ENCODE measurements at places on chromosomes 6 and 20. TPM values are rescaled to one million over a fixed set of nuclear protein-coding genes. Genes with fewer than 3 reads are reported as not detected.
A peak's percentile ranks its signal among the peaks of the same experiment; 100 is the strongest.

DNA sequence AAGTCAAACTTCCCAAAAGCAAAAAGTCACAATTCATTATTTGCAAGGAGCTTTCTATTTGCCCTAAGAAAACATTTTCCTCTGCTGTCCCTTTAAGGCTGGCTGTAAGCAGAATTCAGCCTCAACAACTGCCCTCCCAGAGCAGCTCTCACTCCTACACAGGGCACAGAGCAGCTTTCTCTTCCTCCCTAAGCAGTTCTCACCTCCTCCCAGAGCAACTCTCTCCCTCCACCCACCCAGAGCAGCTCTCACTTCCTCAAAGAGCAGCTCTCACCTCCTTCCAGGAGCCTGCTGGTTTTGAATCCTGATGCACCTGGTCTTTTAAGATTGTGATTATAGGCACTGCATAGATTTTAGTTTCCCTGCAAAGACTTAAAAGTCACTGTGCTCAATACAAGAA lies 120.6 kb upstream of the TMEM181 start:
- H3K4me3 ChIP-seq, result no peak overlapping the region
- H3K36me3 ChIP-seq, result peaks cover 3% of the 10 kb centered on the region
- H3K4me1 ChIP-seq, result no peaks in the 10 kb centered on the region
- H3K27me3 ChIP-seq, result no peaks in the 10 kb centered on the region
- H3K27ac ChIP-seq, result no peak overlapping the region
- no peak for DNase-seq

DNA sequence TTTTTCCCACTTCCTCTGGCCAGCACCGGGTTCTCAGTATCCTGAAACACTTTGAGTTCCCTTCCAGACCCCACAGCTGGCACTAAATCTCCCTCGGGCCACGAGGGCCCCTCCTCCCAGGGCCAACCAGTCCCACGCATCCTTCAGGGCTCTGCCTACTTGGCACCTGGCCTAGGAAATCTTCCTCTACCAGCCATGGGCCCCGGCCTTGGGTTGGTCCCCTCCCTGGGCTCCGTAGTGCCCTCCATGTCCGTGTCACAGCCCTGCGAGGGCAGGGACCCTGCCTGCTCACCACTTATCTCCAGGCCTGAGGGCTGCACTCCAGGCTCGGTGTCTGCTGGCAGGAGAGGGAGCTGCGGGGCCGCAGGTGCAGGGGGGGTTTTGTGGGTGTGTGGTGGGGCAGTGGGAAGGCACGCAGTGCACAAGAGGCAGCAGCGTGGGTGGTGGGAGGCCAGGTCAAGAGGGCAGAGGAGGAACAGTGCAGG lies 48.8 kb upstream of the CDH22 start:
- no peaks in the 10 kb centered on the region for H3K27me3 ChIP-seq
- H3K4me1 ChIP-seq, result peaks cover 8% of the 10 kb centered on the region
- no peak for DNase-seq
- no peaks in the 10 kb centered on the region for H3K36me3 ChIP-seq
- no peak overlapping the region for H3K4me3 ChIP-seq

- no peak for DNase-seq
- H3K36me3 ChIP-seq, result no peaks in the 10 kb centered on the region
- peaks cover 47% of the 10 kb centered on the region for H3K4me1 ChIP-seq
- peak overlapping the region; percentile 75 for H3K4me3 ChIP-seq
Measured at GRCh38 chr6:75280131-75280855, 4.3 kb downstream of the TMEM30A start.

DNA sequence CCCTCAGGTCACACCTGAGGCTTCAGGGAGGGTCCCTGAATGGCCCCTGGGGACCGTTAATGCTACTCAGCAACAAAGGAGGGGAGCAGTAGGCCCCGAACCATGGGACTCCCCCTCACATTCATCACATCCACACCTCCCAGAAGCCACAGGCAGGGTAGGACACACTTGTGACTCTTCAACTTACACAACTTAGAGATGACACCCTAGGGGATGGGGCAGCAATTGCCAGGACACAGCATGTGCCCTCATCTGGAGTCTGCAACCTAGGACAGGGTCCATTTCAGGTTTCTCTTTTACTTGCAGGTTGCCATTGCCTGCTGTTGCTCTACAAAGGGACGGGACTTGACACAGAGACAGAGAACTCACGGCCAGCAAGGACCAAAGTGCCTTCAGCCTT lies 770 bp downstream of the ULBP3 start:
- H3K27me3 ChIP-seq, result peaks cover 22% of the 10 kb centered on the region
- no peaks in the 10 kb centered on the region for H3K4me1 ChIP-seq
- no peaks in the 10 kb centered on the region for H3K36me3 ChIP-seq
- peak overlapping the region; percentile 59 for H3K4me3 ChIP-seq
- H3K27ac ChIP-seq, result no peak overlapping the region
- no peak for DNase-seq

GRCh38 chr6:138275976-138276375 lies 57.7 kb upstream of the PBOV1 start:
- no peak overlapping the region for H3K27ac ChIP-seq
- peak; percentile 16 for DNase-seq
- no peaks in the 10 kb centered on the region for H3K27me3 ChIP-seq
- no peaks in the 10 kb centered on the region for H3K36me3 ChIP-seq

DNA sequence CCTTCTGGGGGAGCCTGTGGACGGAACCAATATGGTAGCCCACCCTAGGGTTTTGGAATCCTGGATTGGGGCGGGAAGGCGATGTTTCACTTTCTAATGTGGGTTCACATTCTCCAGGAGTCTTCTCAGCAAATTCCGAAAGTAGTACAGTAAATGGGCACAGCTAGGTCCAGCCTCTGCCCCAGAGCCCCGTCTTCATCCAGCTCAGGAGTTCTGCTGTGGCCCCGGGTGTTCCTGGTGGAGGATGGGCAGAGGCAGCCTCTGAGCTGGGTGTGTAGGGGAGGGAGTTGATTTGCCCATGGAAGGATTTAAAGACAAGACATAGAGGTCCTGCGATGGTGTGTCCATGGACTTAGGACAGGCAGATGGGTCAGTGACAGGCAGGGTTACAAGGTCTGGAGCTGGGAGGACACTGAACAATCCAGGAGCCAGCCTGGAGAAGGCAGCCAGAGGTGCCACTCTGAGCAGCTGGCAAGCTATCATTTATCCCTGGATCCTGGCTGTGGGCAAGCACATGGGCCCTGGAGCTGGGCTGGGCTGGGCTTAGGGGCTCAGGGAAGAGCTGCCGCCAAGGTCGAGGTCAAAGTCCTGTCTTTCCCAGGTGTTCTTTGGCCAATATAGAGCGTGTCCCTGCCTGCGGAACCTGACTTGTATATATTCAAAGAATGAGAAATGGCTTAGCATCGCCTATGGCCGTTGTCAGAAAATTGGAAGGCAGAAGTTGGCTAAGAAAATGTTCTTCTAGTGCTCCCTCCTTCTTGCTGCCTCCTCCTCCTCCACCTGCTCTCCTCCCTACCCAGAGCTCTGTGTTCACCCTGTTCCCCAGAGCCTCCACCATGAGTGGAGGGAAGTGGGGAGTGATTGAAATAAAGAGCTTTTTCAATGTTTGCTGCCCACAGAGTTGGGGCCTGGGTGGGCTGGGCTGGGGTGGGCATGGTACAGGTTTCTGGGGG lies 6.7 kb downstream of the CLPSL1 start:
- no peak overlapping the region for H3K4me3 ChIP-seq
- H3K36me3 ChIP-seq, result no peaks in the 10 kb centered on the region
- DNase-seq, result no peak
- no peaks in the 10 kb centered on the region for H3K4me1 ChIP-seq
- H3K27me3 ChIP-seq, result no peaks in the 10 kb centered on the region

GRCh38 chr6:17169291-17169690 lies 67.4 kb downstream of the STMND1 start:
- H3K36me3 ChIP-seq, result no peaks in the 10 kb centered on the region
- DNase-seq, result no peak
- no peak overlapping the region for H3K27ac ChIP-seq
- no peak overlapping the region for H3K4me3 ChIP-seq

GRCh38 chr6:144548536-144548935 lies 263.4 kb downstream of the UTRN start:
- no peaks in the 10 kb centered on the region for H3K4me1 ChIP-seq
- H3K4me3 ChIP-seq, result no peak overlapping the region
- no peak for DNase-seq
- H3K27ac ChIP-seq, result no peak overlapping the region
- H3K36me3 ChIP-seq, result no peaks in the 10 kb centered on the region
- H3K27me3 ChIP-seq, result no peaks in the 10 kb centered on the region

- peak; percentile 89 for DNase-seq
- H3K36me3 ChIP-seq, result no peaks in the 10 kb centered on the region
- peaks cover 21% of the 10 kb centered on the region for H3K4me1 ChIP-seq
- H3K27me3 ChIP-seq, result no peaks in the 10 kb centered on the region
Measured at GRCh38 chr20:45933266-45934045, 1.0 kb upstream of the PCIF1 start.

GRCh38 chr6:24968783-24969182 lies 33.0 kb upstream of the RIPOR2 start:
- no peaks in the 10 kb centered on the region for H3K27me3 ChIP-seq
- no peak for DNase-seq
- no peaks in the 10 kb centered on the region for H3K4me1 ChIP-seq

DNA sequence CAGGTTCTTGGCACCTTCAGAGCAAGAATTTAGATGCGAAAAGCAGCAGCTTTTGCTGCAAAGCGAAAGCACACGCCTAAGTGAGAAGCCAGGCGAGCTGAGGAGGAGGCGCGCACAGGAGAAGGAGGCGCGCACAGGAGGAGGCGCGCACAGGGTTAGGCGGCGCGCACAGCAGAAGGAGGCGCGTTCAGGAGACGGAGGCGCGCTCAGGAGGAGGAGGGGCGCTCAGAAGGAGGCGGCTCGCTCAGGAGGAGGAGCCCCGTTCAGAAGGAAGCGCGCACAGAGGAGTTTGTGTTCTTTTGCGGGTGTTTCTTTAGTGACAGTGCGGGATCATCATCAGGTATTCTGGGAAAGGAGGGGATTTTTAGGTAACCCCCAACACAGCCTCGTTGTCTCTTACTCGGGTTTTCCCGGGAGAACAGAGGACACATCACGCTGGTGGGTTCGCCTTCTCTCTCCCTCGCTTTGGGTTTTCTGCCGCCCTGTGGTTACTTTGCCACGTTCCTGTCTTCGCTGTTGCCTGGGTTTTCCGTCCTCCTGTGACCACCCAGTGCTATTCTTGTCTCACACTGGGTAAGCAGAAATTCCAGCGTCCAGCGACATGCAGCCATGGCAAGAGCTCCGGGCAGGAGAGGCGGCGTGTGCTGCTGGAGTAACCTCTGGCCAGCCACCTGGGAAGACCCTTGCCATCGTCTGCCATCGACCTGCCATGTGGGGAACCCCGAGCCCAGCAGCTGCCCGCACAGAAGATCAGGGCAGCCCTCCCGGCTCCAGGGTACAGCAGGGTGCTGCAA lies 47.0 kb downstream of the WDR27 start:
- H3K4me1 ChIP-seq, result no peaks in the 10 kb centered on the region
- no peaks in the 10 kb centered on the region for H3K36me3 ChIP-seq
- H3K27ac ChIP-seq, result no peak overlapping the region
- DNase-seq, result no peak
- no peaks in the 10 kb centered on the region for H3K27me3 ChIP-seq

GRCh38 chr6:2247664-2248063 lies 2.3 kb upstream of the GMDS start:
- peaks cover 3% of the 10 kb centered on the region for H3K4me1 ChIP-seq
- H3K36me3 ChIP-seq, result no peaks in the 10 kb centered on the region
- H3K4me3 ChIP-seq, result no peak overlapping the region
- DNase-seq, result no peak
- H3K27ac ChIP-seq, result no peak overlapping the region

DNA sequence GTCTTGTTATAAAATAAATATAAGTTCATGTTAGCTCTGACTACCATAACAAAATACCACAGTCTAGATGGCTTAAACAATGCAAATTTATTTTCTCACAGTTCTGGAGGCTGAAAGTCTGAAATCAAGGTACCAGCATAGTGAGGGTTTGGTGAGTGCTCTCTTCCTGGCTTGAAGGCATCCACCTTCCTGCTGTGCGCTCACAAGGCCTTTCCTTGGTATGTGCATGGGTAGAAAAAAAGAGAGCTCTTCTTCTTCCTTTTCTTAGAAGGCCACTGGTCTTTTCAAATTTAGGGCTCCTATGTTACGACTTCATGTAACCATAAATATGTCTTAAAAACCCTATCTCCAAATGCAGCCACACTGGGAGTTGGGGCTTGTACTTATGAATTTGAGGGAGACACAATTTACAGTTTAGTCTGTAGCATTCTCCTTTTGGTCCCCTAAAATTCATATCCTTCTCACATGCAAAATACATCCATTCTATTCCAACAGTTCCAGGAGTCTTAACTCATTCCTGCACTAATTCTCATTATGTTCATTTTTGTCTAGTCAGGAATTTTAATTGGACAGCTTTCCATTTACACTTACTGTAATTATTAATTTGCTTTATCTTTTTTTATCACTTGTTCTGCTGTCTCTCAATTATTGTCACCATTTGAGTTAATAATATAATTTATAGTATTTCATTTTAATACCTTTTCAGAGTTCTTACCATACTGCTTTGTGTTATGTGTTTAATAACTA lies 381.9 kb upstream of the EPHA7 start:
- no peaks in the 10 kb centered on the region for H3K36me3 ChIP-seq
- H3K27ac ChIP-seq, result no peak overlapping the region
- H3K4me3 ChIP-seq, result no peak overlapping the region
- H3K27me3 ChIP-seq, result no peaks in the 10 kb centered on the region
- peak; percentile 21 for DNase-seq

DNA sequence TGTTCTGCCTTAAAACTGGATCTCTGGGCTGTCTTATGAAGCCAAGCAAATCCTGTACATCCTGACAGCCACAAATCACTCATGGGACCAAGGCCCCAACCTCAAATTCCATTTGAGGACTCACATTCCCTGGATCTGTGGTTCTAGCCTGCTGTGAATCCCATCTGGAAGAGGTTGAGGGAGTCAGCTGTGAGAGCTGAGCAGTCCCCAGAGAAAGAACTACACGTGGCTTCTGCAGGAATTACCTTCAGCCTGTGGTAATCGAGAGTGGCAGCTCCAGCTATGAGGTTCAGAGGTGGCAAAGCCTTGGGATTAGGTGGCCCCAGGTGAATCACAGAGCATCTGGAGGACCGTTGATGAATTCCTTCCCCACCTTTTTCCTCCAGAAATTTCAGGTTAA lies 245.2 kb downstream of the SLC24A3 start:
- no peaks in the 10 kb centered on the region for H3K36me3 ChIP-seq
- H3K27me3 ChIP-seq, result no peaks in the 10 kb centered on the region
- no peaks in the 10 kb centered on the region for H3K4me1 ChIP-seq
- DNase-seq, result no peak

DNA sequence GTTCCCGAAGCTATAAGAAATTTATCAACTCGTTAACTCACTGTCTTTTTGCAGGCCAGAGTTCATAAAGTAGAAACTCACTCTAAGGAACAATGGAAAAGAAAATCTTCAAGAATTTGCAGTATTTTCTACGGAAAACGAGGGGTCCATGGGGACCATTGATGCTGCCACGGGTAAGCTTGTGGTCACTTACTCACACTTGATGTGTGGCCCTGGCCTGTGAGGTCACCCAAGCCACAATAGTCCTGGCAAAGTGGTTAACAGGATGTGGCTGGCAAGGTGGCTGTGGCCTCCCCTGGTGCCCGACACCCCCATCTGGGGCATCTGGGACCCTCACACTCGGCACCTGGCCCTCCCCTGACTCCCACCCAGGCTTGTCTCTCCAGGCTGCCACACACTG lies 123.4 kb downstream of the C6orf118 start:
- H3K36me3 ChIP-seq, result no peaks in the 10 kb centered on the region
- no peak overlapping the region for H3K27ac ChIP-seq

The RNF39 gene
- not detected for total RNA-seq

The ANKEF1 gene
- 8.3 TPM for total RNA-seq

The SLC22A1 gene
- 0.22 TPM for total RNA-seq

The PCED1A gene
- 14.6 TPM for total RNA-seq

The TLDC2 gene
- total RNA-seq, result 3.8 TPM

The DOK5 gene
- 3.1 TPM for total RNA-seq

The CNKSR3 gene
- 9.9 TPM for total RNA-seq

The TGM3 gene
- total RNA-seq, result 0.31 TPM

The PAQR8 gene
- 16.9 TPM for total RNA-seq

The ANKRD66 gene
- not detected for total RNA-seq

The SSTR4 gene
- not detected for total RNA-seq
